Activated effector memory CD4-positive, alpha-beta T cell treated with anti-CD3 and anti-CD28 coated beads, Interleukin-2, amount 50 U/mL, for 16 hours (primary cell): ENCODE measurements at places on chromosomes 4 and X.

DNA sequence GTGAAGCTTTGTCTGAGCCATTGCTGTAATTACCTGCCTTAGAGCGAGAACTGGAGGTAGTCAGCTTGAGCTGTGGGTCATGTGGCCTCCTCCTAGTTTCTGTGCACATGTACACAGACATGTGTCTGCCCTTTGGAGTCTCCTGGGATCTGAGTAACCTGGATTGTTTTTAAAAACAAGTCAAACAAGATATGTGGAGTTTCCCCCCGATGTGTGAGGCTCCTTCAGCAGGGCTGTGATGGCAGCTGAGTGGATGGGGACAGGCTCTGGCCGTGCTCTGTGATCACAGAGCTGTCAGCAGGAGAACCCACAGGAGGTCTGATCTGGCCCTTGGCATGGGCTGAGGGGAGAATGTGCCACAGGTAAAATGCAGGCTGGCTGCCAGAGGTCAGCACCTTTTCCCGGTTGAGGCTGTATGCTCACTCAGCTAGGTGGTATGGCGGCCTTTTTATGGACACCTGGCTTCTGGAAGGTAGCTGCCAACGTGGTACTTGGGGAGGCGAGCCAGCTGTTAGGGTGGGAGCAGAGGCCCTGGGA is 38.4 kb downstream of the NOP14 start:
- DNase-seq = peak; percentile 50

- no peak for DNase-seq
Measured at GRCh38 chr4:83569987-83570386, 34.1 kb downstream of the GPAT3 start.

GRCh38 chr4:146975527-146975926 is 29.9 kb upstream of the TTC29 start:
- DNase-seq = no peak

DNA sequence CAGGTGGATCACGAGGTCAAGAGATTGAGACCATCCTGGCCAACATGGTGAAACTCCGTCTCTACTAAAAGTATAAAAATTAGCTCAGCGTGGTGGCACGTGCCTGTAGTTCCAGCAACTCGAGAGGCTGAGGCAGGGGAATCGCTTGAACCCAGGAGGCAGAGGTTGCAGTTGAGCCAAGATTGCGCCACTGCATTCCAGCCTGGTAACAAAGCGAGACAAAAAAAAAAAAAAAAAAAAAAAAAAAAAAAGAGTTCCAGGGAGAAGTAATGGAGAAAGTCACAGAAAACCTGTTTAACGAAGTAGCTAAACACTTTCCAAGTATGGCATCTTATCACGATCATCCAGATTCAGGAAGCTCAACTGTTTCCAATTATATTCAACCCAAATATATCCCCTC is 10.9 kb downstream of the KLHL4 start:
- no peak for DNase-seq

- DNase-seq = no peak
Measured at GRCh38 chrX:103878466-103879122, 46.5 kb upstream of the RAB9B start.

- DNase-seq = no peak
Measured at GRCh38 chr4:84697615-84698201, 114.8 kb downstream of the CDS1 start.

- peak; percentile 36 for DNase-seq
Measured at GRCh38 chrX:1202251-1202650, 10.2 kb downstream of the CRLF2 start.

DNA sequence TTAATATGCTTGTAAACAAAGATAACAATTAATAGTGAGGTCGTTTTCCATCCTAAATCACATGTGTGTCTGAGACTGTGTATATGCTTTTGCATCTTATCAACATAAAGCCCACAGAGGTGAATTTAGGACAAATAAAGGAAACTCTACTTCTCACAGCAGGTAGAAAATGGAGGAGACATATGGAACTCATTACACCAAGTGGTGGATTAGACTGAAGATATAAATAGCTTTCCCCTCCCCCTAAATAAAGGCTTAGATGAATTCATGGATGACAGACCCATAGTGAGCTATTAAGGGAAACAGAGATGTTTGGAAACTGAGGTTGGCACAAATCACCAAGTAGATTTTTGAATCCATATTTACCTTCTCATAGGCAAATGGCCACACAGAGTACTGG is 79.7 kb downstream of the GRIA3 start:
- no peak for DNase-seq

- DNase-seq = no peak
Measured at GRCh38 chr4:31391976-31392375, 671.8 kb downstream of the PCDH7 start.

DNA sequence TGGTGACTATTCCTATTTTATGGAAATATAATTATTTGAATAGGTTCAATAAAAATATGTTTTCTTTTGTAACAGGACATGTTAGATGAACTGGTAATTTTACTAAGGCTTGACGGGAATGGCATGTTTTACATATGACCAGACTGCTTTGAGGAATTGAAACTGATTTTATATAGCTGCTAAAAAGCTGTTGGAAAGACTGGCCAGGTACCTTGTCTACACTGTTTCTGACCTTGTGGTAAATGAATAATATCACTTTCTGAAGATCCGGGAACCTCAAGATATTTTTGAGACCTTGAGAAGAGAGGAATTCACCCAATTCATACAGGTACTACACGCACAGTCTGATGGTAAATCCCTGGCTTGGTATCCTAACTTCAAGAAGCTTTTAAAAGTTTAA is 42.1 kb upstream of the USP46 start:
- DNase-seq = no peak

- DNase-seq = no peak
Measured at GRCh38 chr4:151678048-151678872, 82.5 kb downstream of the GATB start.

DNA sequence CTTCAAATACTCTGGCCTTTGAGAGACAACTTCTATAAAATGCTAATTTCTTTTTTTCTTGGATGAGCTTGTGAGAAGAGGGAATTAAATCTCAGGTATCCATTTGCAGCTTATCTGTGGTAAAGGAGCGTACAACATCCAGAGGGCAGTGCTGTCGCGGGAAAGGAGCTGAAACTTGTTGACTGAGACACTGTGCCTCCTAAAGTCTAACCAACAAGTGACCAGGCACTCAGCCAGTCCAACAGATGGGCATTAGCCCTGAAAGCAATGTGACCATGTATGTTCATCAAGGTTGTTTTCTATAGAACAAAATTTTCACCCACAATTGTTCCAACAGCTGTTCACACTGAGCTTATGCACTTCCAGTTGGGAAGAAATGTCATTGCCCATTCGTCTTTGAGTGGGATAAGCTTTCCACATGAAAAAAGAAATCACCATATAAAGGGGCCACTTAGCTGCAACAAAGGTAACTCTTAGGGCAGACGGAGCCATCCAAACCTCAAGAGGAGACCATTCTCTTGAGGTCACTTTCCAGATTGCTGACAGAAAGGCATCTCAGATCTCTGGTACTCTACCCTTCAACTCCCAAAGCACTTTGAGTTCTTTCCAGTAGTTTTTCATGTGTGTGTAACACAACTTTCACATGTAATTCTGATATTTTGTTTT is 244.8 kb upstream of the NEIL3 start:
- DNase-seq = no peak

DNA sequence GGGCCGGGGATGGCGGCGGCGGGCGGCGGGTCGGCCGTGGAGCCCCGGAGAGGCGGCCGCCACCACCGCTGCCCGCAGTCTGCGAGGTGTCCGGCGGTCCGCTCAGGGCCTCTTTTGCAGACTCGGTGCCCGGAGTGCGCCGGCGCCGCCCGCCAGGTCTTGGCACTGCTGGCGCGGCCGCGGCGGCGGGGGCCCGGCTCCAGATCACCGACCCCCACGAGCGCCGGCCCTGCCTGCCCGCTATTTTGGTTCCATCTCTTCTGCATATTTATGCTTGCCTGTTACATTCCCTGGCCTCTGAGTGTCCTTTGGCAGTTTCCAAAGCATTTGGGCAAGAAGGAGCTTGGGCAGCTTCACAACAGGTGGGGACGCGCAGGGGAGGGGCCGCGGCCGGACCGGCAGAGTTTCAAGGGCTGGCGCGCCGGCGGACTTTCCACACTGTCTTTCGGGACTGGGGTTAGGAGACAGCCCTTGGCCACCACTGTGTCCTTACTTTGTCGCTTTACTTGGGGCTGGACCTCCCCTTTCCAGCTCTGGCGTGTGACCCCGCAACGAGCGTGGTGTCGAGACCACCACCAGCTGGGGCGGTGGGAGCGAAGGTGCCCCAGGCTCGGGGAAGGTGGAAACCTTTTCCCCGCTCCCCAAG is 668 bp upstream of the TAPT1 start:
- peak; percentile 80 for DNase-seq

- no peak for DNase-seq
Measured at GRCh38 chr4:113537203-113537602, 224.3 kb downstream of the CAMK2D start.

DNA sequence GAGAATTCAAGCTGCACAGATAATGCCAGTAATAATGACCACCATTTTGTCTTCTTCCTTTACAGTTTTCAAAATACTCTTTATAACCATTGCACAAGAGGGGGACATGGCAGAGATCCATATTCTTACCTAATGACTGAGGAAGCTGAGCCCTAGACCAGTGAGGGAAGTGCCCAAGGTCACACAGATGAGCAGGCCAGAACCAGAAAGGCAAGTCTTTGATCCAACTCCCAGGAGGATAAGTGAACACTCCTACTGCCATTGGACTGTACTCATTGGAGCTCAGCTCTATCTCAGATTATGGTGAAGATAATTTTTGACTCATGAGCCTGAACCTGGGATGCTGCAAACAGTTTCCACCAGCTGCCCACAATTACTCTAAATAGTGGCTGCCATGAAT is 28.6 kb downstream of the AMER1 start:
- no peak for DNase-seq

GRCh38 chr4:47831026-47831679 is 6.7 kb downstream of the CORIN start:
- no peak for DNase-seq

- no peak for DNase-seq
Measured at GRCh38 chrX:136275553-136275952, 24.4 kb upstream of the MAP7D3 start.

- peak; percentile 5 for DNase-seq
Measured at GRCh38 chrX:69148946-69149345, 16.3 kb downstream of the PJA1 start.

DNA sequence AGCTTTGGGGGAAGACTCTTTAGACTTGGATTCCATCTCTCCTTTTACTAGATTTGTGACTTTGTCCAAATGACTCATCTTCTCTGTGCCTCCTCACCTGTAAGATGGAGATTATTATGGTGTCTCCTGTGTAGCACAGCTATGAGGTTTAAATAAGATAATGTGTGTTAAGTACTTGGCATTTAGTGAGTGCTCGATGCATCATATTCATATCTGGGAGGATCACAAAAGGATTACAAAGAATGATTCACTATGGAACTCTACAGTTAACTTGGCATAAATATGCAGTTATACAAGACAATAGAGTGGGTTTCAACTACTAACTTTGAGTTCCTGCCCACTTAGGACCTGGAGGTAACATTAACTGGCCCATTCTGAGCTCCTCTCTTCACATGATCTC is 2.3 kb downstream of the GBA3 start:
- no peak for DNase-seq

- DNase-seq = no peak
Measured at GRCh38 chrX:110987292-110987691, 108.7 kb upstream of the PAK3 start.

DNA sequence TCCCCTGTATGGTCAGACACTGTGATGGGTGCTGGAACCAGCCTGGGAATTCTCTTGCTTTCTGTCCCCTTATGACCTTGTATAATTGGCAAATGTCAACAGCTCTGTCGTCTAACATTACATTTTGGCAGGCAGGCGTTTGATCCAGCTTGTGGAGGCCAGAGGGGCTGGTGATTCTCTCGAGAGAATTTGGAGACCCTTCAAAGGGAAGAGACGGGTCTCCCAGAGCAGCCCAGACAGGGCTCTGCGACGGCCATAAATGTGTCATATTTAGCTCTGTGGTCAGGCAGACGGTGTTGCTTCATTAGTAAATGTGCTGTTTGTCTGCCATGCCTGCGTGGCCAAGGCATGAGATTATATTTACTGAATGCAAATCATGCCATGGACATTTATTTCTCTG is 68.7 kb downstream of the SORCS2 start:
- no peak for DNase-seq

DNA sequence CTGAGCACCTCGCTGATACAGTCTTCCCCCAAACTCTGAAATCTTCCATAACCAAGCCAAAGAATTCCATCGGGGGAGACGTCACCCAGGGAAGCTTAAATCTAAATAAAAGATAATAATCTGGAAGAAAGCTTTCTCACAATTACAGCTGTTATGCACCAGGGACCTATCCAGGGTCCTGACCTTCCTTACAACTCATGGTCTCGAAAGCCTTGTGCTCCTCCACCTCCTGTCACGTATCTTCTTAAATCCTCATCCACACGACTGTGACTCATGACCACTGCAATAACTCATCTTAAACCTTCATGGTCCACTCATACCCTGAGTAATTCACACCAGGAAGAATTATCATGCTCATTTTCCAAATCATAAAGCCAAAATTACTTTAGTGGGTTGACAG is 166.8 kb upstream of the FRG1 start:
- DNase-seq = no peak

- no peak for DNase-seq
Measured at GRCh38 chrX:24676403-24677024, 17.2 kb upstream of the POLA1 start.

DNA sequence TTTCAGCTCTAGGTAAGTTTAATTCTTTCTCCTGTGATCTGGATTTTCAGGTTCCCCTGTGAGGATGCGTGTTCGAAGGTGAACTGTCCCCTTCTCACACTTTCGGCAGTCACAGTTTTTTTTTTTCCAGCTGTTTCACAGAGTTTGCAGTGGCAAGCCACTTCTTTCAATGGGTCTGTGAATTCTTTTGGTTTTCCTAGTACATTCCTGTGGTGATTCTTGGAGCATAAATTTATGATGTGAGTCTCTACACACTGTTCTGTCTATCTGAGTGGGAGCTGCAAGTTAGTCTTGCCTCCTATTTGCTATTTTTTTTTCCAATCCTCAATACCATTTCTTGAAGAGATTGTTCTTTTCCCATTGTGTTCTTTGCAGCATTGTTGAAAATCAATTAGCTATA is 595.5 kb downstream of the RAPGEF2 start:
- no peak for DNase-seq

- DNase-seq = no peak
Measured at GRCh38 chr4:123819362-123820035, 422.9 kb downstream of the SPRY1 start.

- DNase-seq = no peak
Measured at GRCh38 chrX:2898846-2899512, 30.2 kb downstream of the ARSD start.

DNA sequence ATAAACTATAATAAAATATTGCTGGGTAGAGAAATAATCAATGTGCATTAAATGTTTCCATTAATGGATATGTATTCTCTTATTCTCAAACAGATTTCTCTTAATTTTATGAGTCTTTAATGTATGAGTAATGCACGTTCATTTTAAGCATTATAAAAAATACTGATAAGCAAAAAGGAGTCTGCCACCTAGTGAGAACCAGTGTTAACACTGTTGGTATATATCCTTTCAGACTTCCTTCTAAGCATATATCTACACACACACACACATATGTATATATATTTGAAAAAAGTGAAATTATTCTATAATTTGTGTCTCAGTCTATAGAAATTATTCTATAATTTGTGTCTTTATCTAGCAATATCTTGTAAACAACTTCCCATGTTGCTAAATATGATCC is 49.9 kb upstream of the MTMR1 start:
- no peak for DNase-seq
